M059J (cell line): ENCODE measurements at places on chromosomes 4 and X. TPM values are rescaled to one million over a fixed set of nuclear protein-coding genes. Genes with fewer than 3 reads are reported as not detected.

LINC00632 gene
- 20.7 and 22.6 TPM in 2 replicates for total RNA-seq

ARSD gene
- 23.0 and 23.1 TPM in 2 replicates for total RNA-seq

SLC25A43 gene
- 34.3 and 46.8 TPM in 2 replicates for total RNA-seq

TNIP3 gene
- total RNA-seq, result 0.10 TPM in 1 of 2 replicates, not detected in the other

FAM47E gene
- not detected in 2 replicates for total RNA-seq

VEGFD gene
- total RNA-seq, result 4.8 TPM in 1 of 2 replicates, not detected in the other

CNGA1 gene
- 0.32 TPM in 1 of 2 replicates, not detected in the other for total RNA-seq

HSD17B13 gene
- 0.10 TPM in 1 of 2 replicates, not detected in the other for total RNA-seq

NAT8L gene
- total RNA-seq, result 0.05 TPM in 1 of 2 replicates, not detected in the other

NR0B1 gene
- not detected in 2 replicates for total RNA-seq

FRMPD4 gene
- 1.3 and 3.5 TPM in 2 replicates for total RNA-seq

L1CAM gene
- total RNA-seq, result 186 and 313 TPM in 2 replicates

ETDA gene
- total RNA-seq, result not detected in 2 replicates

TAF7L gene
- total RNA-seq, result not detected in 2 replicates

TMPRSS11D gene
- total RNA-seq, result not detected in 2 replicates

OPHN1 gene
- total RNA-seq, result 3.0 and 7.0 TPM in 2 replicates

ZNF732 gene
- total RNA-seq, result not detected in 2 replicates

KLHL4 gene
- total RNA-seq, result 1.5 and 1.8 TPM in 2 replicates

CENPVL2 gene
- not detected in 2 replicates for total RNA-seq

EVC gene
- 8.3 and 14.5 TPM in 2 replicates for total RNA-seq

EGF gene
- 4.9 TPM in 2 replicates for total RNA-seq

FRMPD3 gene
- total RNA-seq, result 0.05 TPM in 1 of 2 replicates, not detected in the other

- no peak for DNase-seq
Measured at GRCh38 chrX:103480526-103480925, 38.8 kb downstream of the RAB40A start.

GRCh38 chrX:47030339-47030738 lies 47.9 kb upstream of the RGN start:
- DNase-seq, result peak; percentile 69

DNA sequence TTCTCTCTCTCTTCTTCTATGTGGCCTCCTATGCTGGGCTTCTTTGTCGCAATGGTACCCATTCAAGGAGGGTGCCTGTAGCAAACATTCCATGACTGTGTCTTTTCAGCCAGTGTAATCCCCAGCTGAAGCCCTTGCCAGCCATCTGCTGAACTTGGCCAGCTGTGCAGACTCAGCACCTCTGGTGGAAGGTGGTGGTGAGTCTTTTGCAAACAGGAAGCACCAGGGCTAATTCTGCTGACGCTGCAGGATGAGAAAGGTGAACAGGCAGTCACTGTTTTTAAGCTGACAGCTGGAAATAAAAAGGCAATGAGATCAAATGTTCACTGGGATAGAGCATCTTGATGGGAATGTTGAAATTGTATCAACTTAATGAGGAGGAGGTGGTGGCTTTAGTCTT lies 298.7 kb upstream of the CLNK start:
- DNase-seq, result no peak

GRCh38 chrX:119762718-119763117 lies 4.3 kb downstream of the SOWAHD start:
- peak; percentile 86 for DNase-seq

- DNase-seq, result peak; percentile 33
Measured at GRCh38 chr4:119788349-119789266, 160.0 kb upstream of the PDE5A start.

DNA sequence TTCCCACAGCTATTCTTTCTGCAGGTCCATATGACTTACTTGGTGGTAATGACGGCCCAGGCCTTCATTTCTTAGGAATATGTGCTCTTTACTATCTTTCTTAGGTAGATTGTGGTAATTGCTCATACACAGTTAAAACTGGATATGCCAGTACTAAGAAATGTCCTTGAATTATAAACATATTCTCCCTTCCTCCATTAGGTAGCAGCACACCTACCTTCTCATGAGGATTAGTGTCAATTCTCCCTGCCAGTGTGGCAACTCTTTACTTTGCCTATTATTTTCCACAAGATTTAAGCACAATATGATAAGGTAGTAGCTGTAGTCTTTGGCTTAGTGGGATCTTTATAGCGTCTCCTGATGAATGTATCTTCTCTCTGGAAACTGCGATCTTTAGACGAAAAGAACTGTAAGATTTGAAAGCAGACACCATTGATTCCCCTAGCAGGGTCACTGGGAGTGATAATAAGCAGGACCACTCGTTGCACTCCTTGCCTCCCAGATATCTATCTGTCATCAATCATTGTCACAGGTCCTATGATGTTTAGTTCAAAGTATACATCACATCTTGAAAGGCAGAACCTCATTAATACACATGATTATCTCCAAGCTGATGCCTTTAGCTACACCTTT lies 1240.7 kb downstream of the C4orf33 start:
- DNase-seq, result peak; percentile 1

DNA sequence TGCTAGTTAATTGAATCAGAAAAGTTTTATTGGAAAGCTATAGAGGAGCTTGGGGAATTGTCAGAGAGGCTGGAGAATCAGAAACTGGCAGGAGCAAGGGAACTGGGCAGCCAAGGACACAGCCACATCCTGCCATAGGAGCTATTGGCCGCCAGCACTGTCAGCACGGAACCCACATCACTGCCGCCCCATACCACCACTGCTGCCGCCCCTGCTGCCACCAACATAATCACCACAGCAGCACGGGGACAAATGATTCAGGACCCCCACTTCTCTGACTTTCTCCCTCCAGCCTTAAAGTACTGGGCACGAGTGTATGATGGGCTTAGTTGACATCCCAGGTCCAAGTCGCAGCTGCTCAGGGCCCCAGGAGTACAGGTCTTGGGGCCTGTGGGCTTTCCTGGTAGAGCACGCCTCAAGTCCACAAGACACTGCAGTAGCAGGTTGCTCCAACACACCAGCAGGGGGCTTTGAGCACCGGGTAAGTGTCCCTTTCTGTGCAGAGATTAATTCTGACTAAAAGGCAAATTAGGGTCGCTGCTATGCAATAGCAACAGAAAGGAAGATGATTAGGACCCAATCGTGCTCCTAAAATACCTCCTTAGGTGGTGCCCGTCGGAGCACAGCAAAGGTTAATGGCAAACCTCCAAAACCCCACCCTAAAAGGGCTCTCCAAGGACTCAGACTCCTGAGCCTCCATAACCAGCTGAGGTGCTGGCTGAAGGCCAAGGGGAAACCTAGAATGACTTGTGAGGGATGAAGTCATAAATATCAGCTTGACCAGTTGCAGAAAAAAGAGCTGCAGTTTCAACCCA lies 6.9 kb downstream of the PJA1 start:
- DNase-seq, result peak; percentile 78

- no peak for DNase-seq
Measured at GRCh38 chrX:66638591-66639500, at the start of gene EDA2R. Gene EDA2R, minus strand, starts transcription at chrX:66639078. Its CDS starts 23,058 bp downstream, at chrX:66616020.

DNA sequence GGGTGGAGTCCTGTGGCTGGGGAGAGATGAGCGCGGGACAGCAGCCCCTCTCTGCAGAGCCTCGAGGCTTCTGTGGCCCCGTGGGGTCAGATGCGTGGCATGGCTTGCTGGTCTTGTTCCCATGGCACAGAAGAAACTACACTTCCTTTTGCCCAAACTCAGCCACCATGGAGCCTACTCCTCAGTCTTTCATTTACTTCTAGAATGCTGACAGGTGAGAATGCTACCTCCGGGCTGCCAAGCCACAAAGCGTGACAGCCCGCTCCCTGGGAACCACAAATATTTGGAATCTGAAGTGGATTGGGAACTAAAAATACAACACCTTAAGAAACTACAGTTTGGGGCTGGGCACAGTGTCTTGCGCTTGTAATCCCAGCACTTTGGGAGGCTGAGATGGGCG lies 98.0 kb downstream of the TRAPPC11 start:
- peak; percentile 23 for DNase-seq

- DNase-seq, result no peak
Measured at GRCh38 chrX:47097018-47097417, 18.8 kb downstream of the RGN start.

DNA sequence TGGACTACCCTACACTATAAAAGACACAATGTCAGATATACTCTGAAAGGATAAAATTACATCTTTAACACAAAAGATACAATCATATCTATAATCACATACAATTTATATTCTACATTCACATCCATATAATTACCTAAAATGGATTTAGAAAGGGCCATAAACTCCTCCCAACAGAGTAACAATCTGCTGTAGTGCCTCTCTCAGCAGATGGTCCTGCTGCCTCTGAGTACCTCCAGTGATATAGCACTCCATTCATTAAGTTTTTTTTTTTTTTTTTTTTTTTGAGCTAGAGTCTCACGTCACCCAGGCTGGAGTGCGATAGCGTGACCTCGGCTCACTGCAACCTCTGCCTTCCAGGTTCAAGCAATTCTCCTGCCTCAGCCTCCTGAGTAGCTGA lies 7.4 kb downstream of the ANKRD37 start:
- no peak for DNase-seq

GRCh38 chrX:11757397-11757718 lies 679 bp upstream of the MSL3 start:
- no peak for DNase-seq

DNA sequence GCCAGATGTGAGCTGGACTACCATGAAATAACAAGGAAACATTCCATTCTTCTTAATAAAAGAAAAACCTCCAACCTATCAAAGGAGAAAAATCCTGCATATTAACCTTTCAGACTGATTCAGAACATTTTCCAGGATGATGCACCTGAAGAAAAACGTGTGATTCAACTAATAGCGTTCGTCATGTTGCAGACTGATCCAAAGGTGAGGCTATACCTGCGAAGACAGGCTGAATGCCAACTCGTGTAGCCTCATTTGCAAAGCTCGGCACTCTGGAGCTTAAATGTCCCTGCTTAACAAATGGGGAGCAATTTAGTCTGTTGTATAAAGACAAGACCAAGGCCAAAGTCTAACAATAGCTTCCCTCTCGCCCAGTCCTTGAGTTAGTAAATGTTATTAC lies 172.0 kb upstream of the NOCT start:
- DNase-seq, result no peak

- no peak for DNase-seq
Measured at GRCh38 chr4:3414421-3415279, 27.1 kb upstream of the HGFAC start.

DNA sequence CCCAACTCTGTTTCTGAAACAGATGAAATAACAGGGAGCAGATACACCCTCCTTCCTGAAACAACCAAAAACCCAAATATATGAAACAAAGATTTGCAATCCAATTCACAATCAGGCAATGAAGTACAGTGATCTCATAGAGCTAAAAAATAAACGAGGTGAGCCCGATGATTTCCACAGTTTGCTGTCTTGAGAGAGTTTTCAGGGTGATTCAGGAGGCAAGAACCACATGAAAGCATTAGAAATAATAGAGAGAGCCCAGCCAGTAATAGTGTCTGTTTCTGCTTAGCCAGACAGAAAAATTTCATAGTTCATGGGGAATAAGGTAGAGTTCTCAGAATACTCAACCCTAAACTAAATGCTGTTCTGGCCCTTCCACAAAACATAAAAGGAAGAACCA lies 296.2 kb downstream of the PDHA2 start:
- no peak for DNase-seq

DNA sequence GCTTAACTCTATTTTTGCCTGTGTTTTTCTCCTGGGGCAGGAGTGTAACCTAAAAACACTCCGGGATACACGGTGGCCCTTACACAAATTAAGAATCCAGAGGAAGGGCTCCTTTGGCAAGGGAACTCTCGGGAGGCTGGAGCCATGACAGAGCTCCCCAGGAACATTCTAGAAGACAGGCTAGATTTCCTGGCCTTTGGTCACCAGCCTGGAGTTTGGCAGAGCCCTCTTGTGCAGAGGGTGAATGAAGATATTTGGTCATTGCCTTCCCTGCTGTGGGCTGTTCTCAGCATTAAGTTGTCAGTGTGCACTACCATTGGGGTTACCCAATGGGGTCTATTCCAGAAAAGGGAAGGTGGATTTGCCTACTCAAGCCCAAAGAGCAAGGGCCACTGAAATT lies 53.8 kb upstream of the LNX1 start:
- no peak for DNase-seq

- DNase-seq, result peak; percentile 49
Measured at GRCh38 chrX:150767475-150768131, 74.4 kb downstream of the MTMR1 start.

- no peak for DNase-seq
Measured at GRCh38 chr4:119209586-119209985, 2.9 kb upstream of the USP53 start.

DNA sequence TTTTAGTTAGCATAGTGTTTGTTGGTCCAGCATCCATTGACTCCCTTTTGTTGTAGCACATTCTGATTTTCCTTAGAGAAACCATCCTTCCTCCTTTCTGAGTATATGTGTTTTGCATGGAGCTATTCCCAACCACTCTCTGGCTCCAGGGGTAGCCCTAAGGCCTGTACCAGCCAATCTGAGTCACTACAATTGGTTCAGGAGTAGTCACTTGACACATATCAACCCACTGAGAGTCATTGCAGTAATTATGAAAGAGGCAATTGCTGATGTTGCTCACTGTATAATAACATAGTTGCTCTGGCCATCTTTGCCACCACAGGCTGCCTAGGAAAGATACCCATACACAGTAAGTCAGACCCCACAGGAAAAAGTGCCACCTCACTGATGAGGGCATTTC lies 71.2 kb upstream of the GRID2 start:
- peak; percentile 23 for DNase-seq

DNA sequence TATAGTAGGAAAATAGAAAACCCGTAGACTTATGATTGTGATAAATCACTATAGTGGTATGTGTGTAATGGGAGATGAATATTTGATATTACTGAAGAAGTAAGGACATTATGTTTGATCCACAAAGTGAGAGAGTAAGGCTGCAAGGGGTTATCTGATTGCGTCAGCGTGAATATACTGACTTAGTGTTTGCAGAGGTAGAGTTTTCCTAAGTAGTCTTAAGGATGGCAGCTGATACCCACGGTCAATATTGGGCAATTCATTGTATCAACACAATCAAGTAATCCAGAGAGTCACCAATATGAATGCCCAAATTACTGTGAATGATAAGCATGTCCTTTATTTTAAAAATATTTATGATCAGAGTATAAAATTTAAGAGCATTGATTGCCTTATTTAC lies 83.7 kb downstream of the SPOCK3 start:
- DNase-seq, result no peak

DNA sequence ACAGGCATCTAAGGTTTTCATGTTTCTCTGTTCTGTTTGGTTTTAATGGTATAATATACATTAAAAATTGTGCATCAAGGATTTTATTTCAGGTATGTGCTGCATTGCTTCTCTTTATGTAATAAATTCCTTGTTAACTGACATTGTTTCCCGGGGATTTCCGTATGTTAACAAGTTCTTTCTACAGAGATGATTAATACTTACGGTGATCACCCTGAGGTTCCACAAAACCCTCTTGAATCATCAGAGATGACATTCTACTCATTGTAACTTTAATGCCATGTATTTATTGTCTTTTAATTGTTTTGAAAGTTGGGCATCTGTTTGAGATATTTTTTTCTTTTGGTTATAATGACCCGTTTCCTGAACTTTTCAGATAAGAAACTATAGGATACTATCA lies 37.5 kb downstream of the ARHGAP10 start:
- DNase-seq, result no peak

DNA sequence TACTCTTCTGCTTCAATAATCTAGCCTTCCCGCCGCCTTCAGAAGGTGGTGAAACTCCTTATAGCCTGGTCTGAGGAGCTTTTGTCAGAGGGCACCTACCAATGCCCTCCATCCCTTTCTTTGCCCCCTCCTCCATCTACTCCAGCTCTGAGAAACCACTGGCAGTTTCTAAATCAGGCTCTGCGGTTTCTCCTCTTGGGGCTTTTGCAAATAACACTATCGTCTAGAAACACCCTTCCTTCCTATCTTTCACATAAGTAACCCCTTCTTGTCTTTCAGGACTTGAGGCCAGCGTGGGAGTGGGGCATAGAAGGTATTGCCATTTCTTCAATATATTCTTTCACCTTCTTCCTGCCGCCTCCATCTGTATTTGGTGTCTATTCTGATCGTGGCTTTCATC lies 1.2 kb upstream of the EFHC2 start:
- no peak for DNase-seq
